CD4-positive, alpha-beta T cell treated with Interleukin-6 for 4 hours (primary cell): ENCODE measurements at places on chromosomes 3 and 15.

- DNase-seq = no peak
These were observed 338.2 kb upstream of the SLCO3A1 start for GRCh38 chr15:91515188-91515754.

DNA sequence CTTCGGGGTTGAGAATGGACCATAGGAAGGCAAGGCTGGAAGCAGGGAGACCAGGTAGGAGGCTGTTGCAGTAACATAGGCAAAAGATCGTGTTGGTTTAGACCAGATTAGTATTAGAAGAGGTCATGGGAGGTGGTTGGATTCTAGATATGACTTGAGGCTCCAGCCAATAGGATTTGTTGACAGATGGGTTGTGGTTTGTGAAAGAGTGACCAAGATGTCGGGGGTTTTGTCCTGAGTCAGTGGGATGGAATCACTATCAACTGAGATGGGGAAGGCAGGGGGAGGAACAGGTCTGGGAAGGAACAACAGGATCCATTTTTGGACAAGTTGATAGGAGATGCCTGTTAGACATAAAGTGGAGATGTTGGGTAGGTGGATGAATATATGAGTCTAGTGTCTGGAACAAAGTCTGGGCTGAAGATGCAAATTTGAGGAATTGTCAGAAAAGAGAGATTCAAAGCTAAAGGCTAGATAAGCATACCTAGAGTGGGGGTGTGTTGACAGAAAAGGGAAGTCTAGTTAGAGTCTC lies 95.5 kb upstream of the NPHP3 start:
- no peak for DNase-seq

DNA sequence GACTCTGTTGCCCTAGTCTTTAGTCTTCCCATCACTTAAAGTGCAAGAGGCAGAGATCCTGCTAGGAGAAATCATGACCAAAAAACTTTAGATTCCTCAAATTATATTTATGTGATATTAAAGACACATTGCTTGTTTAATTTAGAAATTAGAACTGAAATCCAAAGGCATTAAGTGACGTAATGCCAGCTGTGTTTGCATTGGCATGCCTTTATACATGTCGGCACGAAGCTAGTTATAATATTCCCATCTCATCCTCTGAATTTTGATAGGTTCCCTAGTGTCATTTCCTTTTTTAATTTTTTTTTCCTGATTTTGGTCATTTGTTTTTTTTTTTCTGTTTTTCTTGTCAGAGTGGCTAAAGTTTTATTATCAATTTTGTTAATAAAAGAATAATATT lies 203.5 kb upstream of the ZBTB20 start:
- no peak for DNase-seq

DNA sequence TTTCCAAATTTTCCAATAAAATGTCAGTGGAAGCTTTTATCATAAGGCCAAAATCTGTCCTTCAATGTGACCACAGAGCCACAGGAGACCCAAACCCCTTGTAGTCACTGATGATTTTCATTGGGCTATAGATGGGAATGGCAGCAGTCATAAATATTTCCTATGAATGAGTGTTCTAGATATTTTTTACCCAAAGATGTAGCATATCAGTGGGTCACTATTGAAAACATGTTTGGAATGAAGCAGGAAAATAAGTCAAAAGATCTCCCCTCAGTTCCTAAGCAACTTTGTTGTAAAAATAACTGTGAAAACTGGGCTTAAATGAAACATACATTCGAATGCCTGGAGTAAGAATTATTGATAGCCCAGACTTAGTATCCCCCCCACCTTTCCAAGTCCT lies 49.0 kb downstream of the NKIRAS1 start:
- DNase-seq = no peak

- DNase-seq = no peak
These were observed 98.2 kb downstream of the TLE3 start for GRCh38 chr15:69999392-70000085.

DNA sequence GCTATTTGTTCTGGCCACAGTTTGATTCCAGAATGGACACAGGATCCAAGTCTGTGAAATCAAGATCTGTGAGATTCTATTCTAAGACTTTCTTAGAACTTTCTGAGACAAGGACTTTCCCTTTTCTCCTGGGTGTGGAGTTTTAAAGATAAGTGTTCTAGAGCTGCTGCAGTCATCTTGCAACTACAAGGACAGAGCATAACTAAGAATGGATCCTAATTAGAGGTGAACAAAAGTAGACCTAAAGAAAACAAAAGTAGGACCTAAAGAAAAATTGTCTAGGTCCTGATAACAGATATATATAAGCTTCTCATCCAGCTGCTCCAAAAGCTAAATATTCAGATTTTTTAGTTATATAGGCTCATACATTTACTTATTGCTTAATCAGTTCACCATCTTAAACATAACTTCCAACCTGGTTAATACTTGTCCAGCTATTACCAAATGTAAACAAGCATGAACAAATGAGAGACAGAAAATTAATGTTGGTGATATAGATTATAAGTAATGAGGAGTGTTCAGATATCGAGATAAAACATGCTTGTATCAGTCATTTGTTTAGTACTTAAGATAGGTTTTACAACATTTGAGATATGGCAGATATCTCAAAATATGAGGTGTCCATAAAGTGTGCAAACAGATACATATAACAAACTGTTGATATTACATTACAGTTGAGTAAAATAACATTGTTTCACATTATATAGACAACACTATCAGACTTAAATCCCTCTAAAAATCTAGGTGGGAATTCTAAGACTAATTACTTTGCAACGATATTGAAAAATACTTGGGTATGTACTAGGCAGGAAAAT lies 75.1 kb downstream of the CD200 start:
- no peak for DNase-seq
